Stimulated activated CD8-positive, alpha-beta memory T cell treated with anti-CD3 and anti-CD28 coated beads, Interleukin-4, amount 100 ng/mL, for 4 hours (primary cell): ENCODE measurements at places on chromosomes 5 and 9.

GRCh38 chr5:66828548-66829357, 232.6 kb downstream of the MAST4 start:
- DNase-seq: no peak

DNA sequence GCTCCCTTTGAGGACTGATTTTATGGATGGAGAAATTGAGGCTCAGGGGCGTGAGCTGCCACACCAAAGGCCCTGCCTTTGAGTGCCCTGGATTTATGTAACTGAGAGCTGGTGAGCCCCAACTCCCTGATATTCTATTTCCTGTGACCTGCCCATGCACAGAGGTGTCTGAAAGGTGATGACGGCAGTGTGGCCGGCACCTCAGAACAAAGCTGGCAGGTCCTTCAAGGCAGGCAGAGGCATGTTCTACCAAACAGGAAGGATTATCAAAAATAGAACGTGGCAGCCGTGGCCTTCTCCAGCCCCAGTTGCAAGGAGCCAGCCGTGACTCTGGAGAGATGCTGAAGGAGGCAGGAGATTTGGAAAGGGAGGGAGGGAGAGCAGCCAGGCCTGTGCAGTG, 36.2 kb downstream of the INSYN2B start:
- no peak for DNase-seq

DNA sequence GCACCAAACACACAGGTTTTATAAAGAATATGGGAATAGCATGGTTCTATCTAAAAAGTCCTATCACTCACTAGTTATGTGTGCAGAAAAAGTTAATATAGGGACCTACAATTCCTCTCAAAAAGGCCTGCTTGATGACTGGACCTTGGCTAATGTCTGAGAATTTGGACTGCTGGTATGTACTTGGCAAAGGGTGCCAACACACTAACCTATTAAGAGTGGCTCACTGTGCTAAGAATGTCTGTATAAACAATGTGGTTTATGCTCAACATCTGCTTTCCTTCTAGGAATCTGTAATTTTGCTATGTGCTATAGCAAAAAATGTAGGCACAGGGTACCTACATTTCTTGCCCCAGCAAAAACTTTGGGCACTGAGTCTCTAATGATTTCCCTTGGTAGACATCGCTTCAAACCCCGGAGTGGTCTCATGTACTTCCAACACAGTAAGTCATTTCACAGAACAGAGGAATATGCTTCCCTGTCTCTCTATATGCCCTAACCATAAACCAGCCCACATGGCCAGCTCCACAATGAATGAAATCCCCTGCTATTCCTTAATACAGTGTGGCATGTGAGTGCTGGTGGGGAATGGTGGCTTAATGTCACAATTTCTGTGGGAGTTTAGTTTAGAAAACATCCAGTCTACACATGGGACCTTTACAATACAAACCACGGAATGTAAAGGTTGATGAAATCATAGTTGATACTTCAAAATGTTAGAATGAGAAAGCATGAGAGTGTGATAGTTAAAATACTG, 101.7 kb downstream of the UBAP2 start:
- DNase-seq: no peak

- no peak for DNase-seq
Observed at GRCh38 chr5:179954434-179954833, 46.7 kb upstream of the TBC1D9B start.

- DNase-seq: no peak
Observed at GRCh38 chr9:98121058-98121457, 2.0 kb upstream of the TRIM14 start.
